ENCODE measurements at places on chromosomes 16 and 17.

GRCh38 chr16:24054741-24055491 lies 201.2 kb upstream of the CACNG3 start:
- DNase-seq: no peak

DNA sequence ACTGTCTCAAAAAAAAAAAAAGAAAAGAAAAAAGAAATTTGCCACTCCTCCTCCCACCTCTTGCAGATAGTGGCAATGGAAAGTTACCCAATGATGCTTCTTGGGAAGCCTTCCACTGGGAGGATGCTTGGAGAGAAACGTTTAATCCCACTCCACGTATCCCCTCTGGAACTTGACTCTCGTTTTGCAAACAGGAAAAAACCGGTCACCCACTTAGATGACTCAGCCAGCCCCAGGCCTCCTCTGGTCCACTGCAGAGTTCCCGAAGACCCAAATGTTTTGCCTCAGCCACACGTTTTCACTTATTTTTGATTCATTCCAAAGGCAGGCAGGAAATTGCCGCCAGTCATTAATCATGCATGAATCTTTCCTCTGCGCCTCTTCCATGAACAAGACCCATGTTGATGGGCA lies 9.3 kb upstream of the TNFRSF17 start:
- DNase-seq: no peak

- DNase-seq: no peak
These were observed 20.4 kb downstream of the TRIM16 start for GRCh38 chr17:15663691-15664090.

DNA sequence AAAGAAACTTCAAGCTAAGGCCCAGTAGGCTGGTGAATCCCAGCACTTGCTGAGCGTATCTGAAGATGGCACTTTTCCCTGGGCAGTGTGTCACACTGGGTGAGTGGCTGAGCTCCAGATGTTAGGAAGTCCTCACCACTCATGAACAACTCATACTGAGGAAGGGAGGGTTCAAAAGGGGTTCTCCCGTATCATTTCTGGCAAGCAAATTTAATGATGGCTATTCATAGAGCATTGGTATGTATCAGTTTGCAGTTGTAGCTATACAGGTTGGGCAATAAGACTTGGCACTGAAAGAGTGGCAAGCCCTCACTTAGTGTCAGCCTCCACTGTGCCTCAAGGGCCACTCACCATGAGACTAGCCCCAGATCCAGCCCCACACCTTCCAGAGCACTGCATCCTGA lies 10.7 kb downstream of the GFOD2 start:
- DNase-seq: no peak

DNA sequence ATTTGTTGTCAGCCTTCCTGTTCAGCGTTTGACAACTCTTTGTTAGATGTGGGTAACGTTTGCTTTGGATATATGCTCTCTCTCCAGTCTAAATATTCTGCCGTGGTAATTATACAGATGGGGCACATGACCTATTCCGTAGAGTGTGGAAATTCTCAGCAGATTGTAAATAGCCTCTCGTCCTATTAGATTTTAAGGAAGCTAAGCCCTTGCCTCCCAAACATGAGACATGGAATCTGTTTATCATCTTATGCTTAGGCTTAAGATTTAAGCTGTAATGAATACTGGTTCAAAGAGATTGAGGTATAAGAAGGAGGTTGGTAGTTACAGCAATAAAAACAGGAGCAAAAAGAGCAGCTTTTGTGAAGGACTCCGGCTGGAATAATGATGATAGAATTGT lies 87.4 kb downstream of the RBFOX1 start:
- DNase-seq: no peak

GRCh38 chr17:74380959-74381808 lies 13.9 kb downstream of the GPR142 start:
- no peak for DNase-seq

- DNase-seq: no peak
These were observed 5.4 kb upstream of the FAM83G start for GRCh38 chr17:19009970-19010369.

GRCh38 chr16:64784635-64785034 lies 337.2 kb downstream of the CDH11 start:
- DNase-seq: no peak

- no peak for DNase-seq
These were observed 911.1 kb upstream of the EEF2KMT start for GRCh38 chr16:6008670-6009069.

DNA sequence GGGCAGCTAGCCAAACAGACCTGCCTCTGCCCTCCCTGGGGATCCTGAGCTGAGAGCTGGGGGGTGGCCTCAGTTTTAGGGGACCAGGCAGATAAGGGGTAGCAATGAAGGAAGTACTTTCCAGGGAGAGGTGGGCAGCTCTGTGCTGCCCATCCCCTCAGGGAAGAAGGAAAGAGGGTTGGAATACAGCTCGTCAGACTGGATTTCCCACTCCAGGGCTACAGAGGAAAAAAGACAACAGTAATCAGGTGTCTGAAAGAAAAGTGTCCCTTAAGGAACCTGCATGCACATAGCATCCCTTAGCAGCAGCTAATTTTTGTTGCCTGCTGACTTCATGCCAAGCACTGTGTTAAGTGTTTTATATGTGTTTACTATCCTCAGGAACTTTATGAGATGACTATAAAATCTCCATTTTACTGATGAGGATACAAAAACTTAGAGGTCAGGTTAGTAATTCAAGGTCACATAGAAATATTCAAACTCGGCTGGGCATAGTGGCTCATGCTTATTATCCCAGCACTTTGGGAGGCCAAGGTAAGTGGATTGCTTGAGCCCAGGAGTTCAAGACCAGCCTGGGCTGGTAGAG lies 3.2 kb upstream of the MRPL58 start:
- DNase-seq: no peak

GRCh38 chr17:4515501-4515900 lies 16.8 kb downstream of the SPNS2 start:
- no peak for DNase-seq

DNA sequence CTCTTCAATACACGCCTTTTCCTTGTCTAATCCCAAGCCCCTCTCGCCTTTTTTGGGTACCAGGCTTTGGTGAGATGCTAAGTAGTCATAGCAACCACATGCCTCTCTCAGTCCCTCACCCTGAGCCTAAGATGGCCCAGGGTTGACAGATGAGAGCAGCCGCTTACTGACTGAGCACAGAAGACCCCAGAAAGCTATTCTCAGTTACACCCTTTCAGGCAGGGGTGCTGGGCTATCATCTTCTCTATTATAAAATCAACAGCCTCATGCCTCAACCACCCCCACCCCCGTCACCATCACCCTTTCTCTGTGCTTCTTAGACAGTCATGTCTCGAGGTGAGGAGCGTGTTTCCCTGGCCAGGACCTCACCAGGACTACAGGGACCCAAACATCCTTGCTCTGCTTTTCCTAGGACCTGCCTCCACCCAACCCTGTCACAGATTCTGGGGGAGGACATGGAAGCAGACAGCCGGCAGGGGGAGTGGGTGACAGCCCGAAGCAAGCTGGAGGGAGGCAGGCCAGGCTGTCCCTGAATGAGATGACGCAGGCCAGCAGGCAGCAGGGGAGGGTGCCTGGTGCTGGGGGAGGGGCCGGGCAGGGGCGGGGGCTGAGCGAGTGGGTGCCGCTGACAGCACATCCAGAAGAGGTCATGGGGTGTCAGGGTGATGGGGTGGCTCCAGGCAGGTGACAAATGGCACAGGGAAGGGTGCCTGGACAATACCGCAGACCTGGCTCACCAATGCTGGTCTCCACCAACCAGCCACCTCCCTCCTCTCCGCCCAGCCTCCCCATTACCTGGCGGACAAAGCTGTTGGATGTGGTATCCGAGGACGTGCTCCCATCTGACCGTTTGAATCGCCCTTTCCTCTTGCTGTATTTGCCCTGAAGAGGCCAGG lies 3.1 kb downstream of the CACNB1 start:
- DNase-seq: no peak
